ENCODE measurements at places on chromosomes 11 and 22. TPM values are rescaled to one million over a fixed set of nuclear protein-coding genes. Genes with fewer than 3 reads are reported as not detected.

Gene SMC1B
- total RNA-seq = not detected

Gene EMID1
- not detected for total RNA-seq

Gene TRIM49D2
- not detected for total RNA-seq

Gene MFNG
- total RNA-seq = 0.28 TPM

Gene C11orf87
- under 0.01 TPM for total RNA-seq

Gene ASCL2
- not detected for total RNA-seq

Gene CRYAB
- total RNA-seq = 3.0 TPM
